ENCODE measurements at places on chromosomes 3 and 15.
A peak's percentile ranks its signal among the peaks of the same experiment; 100 is the strongest.

DNA sequence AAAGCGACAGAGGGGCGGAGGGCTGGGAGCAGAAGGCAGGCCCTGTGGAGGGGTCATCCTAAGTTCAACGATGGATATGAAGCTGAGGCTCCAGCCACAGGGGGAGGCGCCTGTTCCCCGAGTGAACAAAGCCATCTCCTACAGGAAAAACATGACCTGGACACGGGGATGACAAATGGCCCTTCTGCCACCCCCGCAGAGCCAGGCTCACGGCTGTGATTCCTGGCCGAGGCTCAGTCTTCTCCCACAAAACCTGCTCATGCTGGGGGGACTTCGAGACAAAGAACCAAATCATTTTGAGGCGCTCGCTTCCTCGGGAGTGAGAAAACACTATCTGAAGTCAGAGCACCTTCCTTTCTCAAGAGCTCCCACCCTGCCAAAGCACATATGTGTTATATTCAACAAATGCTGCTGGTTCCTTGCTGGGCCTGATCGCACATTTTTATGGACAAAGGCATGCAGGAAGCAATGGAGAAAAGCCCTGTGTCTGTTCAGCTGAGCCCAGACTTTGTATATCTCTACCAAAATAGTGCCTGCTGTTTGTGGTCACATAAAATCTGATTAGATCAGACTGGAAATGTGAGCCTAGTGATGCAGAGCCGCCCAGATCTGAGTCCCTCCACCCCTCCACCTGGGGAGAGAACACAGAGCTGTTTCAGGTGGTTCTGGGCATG lies 5.6 kb downstream of the RBP1 start:
- DNase-seq = peak; percentile 16

- DNase-seq = no peak
These were observed 24.4 kb downstream of the P3H2 start for GRCh38 chr3:190096345-190096744.

DNA sequence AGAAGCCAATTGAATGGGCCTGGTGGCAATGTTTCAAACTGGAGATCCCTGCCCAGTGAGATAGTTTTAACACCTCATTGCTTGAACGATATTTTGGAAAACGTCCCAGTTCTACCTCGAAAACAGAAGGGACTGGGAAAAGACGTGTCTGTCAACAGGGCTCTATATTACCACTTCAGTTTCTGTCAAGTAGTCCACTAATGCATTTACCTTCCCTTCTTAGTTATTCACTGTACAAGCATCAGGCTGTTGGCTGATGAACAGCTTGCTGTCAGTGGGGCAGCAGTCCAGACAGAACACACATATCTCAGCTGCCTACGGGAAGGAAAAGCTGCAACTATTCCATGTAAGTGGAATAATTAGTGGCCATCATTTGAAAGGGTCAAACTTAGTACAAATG lies 794.7 kb upstream of the GBE1 start:
- DNase-seq = no peak

- DNase-seq = no peak
These were observed at the start of gene GRAMD2A for GRCh38 chr15:72197460-72198355. GRAMD2A (minus strand) TSS chr15:72197787.

DNA sequence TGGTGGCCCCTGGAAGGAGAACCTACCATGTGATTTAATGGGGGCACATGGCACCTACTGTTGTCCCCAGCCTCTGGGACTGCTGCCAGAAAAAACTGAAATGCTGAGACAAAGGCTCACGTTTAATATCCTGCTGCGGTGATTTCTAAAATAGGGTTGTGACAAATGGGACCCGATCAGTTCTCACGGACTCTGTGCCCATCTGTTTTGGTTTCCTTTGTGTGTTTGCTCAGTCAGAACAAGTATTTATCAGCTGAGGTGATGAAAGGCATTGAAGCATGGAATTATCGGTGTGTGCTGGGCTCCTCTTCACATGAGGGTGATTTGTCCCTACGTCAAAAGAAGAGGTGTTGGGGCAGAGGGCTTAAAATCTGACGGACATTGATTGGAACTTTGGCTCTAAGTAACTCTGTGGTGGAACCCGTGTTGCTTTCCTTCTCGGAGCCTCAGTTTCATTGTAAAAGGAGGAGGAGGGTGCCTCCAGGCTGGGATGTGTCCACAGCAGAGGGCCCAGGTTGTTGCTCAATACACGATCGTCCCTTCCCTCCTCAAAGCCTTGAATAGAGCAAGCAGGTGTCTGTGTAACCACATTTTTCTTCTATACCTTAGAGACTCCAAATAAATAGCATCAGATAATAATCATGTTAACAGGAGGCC lies 283.3 kb upstream of the RGMA start:
- no peak for DNase-seq

DNA sequence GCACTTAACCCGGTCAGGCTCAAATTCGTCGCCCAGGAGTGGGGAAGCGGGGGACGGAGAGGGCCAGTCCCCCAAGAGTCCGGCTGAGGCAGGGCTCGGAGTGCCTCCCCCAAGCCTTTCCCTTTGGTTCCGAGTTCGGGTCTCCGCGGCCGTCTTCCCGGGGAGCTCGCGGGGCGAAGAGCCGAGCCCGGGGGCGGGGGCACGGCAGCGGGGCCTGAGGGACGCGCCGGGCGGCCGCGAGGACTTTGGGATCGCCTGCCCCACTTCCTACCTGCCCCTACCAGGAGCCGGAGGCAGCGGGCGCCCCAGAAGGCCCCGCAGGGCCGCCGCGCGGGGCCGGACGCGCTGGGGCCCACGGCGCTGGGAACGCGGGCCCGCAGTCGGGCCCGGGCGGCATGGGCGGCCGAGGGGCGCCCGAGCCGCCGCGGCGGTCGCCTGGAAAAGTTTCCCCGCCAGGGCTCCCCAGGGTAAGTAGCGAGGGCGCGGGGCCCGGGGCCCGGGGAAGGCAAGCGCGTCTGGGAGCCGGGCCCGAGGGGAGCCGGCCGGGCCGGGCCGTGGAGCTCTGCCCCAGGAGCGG lies 2.8 kb downstream of the FURIN start:
- no peak for DNase-seq

- DNase-seq = no peak
These were observed 6.3 kb upstream of the SCN5A start for GRCh38 chr3:38655708-38656300.

DNA sequence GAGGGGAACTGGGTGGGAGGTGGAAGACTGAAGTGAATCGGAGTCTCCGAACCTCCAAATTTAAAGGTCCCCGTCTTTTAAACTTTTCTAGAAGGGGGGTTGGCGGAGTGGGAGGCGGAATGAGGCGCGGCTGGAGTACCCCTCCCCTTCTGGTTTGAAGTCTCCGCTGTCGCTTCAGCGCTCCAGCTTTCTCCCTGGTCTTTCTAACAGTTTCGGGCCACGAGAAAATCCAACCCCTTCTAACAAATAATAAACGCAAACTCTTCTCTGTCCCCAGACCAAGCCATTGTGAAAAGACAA lies 2.5 kb upstream of the MECOM start:
- no peak for DNase-seq

GRCh38 chr3:73235768-73236167 lies 174.3 kb downstream of the EBLN2 start:
- DNase-seq = no peak

- DNase-seq = no peak
These were observed 384.7 kb downstream of the MFSD1 start for GRCh38 chr3:159186581-159186980.

- DNase-seq = peak; percentile 14
These were observed 79.3 kb upstream of the ALDH1L1 start for GRCh38 chr3:126259411-126260391.

DNA sequence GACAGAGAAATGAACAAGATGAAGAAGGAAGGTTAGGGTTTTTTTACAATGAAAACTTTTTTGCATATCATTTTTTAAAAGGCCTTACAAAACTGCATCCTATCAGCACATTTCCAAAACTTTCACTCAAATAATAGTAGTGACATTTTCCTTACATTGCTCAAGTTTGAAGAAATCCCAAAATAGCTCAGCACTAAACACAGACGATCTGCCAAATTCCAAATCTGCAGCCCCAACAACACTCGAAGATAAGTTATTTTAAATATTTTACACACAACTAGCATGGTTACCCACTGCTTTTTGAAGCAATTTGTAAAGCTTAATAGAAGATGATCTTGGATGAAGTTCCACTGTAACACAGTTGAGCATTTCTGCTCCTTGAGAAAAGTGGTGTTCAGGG lies 535.6 kb upstream of the ALCAM start:
- DNase-seq = no peak

GRCh38 chr3:189529468-189529867 lies 101.7 kb upstream of the TP63 start:
- no peak for DNase-seq

- no peak for DNase-seq
These were observed 18.2 kb downstream of the SENP8 start for GRCh38 chr15:72136170-72137051.

- no peak for DNase-seq
These were observed 120.5 kb upstream of the PROK2 start for GRCh38 chr3:71905426-71905825.

DNA sequence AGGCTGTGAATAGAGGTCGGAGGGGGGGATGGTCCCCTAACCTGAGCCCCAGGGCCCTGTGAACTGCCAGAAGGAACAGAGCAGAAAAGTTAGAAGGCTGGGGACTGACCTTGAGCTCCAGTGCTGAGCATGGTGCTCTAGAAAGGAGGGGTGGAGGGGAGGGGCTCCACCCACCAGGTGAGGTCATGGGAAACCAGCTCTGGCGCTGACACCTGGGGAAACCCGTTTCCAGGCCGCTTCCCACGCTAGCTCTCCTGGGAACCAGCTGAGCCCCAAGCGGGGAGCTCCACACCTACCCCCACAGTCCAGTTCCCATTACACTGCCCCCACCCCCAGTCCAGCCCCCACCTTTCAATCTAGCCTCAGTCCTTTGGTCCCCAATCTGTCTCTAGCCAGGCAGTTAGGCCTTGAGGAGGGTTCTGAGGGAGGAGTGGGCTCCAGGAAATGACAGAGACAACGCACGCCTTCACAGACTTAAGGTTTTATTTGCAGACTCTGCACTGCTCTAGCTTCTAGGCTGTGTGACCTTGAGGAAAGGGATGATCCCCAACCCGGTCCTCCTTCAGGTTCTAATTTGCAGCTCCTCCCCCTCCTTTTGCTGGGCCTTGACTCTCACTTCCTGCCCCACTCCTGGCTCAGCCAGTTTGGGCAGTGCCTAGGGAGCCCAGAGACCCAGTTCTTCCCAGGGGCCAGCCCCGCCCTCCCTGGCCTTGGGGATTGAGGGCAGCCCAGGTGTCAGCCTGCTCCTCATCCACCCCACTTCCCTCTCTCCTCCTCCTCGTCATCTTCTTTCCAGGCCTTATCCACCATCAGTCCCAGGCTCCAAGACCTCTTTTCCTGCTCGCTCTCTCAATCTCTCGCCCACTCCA lies 2.1 kb downstream of the RHOV start:
- no peak for DNase-seq

DNA sequence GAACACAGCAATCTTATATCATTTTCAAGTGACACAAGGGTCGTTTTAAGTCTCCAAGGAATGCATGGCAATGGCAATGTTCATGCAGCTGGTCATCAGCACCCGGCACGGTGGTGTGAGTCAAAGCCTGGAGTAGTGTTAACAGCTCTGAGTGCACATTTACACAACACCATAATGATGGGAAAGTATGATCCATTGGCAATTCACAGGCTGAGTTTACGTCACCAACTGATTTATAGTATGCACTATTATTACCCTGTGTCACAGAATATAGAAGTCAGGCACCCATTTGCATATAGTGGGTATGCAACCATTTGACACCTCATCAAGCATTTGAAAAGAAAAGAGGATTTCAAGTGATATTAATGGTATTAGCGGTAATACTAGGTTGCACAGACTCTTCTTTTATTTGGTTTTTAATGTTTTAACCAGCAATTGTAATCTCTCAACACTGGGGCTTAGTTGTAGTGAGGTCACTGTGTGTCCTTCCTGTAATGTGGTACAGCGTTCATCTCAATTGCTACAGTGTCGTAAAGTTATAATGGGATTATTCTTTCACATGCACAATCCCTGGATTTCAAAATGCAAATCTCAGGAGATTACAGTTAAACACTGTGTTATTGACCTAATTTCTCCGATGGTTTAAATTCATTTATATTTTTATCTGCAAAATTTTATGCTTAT lies 113.8 kb downstream of the C3orf38 start:
- DNase-seq = no peak

DNA sequence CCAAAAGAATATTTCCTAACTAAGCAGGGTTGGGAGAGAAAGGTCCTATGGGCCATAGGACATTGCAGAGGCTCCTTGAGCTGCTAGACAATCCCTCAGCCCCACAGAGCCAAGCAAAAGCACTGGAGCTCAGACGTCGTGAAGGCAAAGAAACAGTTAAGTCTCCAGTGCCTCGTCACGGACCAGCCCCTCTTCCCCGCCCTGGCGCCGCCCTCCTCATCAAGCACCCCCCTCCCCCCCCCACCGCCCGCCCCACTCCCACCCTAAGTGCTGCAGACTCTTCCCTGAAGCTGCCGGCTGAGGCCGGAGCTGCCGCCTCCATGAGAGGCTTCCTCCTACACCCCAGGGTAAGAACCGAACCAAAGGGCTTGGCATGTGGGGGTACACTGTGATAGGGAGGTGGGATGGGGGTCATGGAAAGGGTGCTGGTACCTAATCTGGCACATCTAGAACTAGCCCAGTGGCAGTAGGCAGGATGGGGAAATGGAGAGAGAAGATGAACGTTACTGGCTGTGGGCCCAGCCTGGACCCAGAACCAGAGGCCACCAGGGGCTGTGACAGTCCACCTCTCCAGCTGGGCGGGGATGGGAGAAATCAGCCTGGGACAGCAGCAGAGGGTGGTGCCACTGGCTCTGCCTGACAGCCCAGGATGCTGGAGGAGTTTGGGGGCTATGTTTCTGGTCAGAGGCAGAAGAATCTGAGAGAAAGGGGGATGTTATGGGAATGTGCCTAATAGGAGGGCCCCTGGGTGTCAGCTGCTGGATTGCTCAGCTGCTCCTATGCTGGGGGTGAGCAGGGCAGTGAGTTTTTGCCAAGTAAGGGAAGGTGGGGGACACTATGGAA lies at the start of gene MAP1A:
TSS of gene MAP1A (plus strand) at position 255 of the 843 bp plus-strand sequence. CDS start 3,866 bp downstream, outside the sequence.
- DNase-seq = peak; percentile 81

DNA sequence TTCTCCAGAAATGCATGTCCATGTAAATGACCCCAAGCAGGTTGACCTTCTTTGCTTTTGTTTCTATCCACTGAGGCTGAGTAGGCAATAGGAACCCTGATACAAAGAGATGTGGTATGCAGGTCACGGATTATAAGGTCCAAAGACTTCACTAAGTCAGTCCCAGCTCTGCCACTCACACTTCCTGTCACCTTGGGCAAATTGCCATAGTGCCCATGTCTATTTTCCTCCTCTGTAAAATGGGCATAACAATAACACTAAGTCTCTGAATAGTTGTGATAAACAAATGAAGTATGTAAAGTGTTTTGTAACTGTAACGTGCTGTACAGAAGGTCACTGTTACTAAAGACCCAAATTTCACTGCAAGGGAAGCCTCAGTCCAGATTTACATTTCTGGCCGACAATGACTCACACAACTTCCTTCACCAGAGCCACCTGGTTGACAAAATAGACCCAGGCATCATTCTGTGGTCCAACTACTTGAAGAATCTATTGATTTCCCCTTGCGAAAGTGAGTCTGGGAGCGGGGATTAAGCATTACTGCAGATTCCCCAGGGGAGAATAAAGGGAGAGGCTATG lies 175.4 kb upstream of the LPP start:
- no peak for DNase-seq

DNA sequence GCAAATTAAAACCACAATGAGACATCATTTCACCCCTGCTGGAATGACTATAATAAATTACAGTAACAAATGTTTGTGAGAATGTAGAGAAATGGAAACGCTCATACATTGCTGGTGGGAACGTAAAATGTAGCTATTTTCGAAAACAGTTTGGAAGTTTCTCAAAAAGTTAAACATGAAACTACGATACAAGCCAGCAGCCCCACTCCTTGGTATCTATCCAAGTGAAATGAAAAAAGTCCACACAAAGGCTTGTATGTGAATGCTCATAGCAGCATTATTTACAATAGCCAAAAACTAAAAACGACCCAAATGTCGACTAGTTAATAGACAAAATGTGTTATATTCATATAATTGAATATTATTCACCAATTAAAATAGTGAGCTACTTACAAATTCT lies 22.9 kb upstream of the CFAP20DC start:
- no peak for DNase-seq
